Testis (tissue), 5 donors: ENCODE measurements at places on chromosomes 11 and 22. TPM values are rescaled to one million over a fixed set of nuclear protein-coding genes. Genes with fewer than 3 reads are reported as not detected.

- peak; percentile 48 for DNase-seq
Observed at GRCh38 chr11:30586251-30587144, at the start of gene MPPED2. TSS of gene MPPED2 (minus strand) at chr11:30586353. CDS start at chr11:30580373, 5,980 bp downstream.

- no peak for DNase-seq
Observed at GRCh38 chr11:67400942-67401494, 640 bp downstream of the PPP1CA start.

GRCh38 chr11:105332171-105332570 lies 192.6 kb upstream of the CARD18 start:
- DNase-seq, result no peak

GRCh38 chr11:123457187-123457770 lies 27.2 kb downstream of the GRAMD1B start:
- peak; percentile 64 for DNase-seq

- no peak for DNase-seq
Observed at GRCh38 chr11:112166562-112166961, 610 bp upstream of the TEX12 start.

GRCh38 chr11:111185266-111185665 lies 60.3 kb upstream of the POU2AF2 start:
- no peak for DNase-seq

Gene CRYBB1
- 0.80 TPM for polyA plus RNA-seq

Gene C11orf42
- 28.9 TPM for polyA plus RNA-seq

Gene OR5B21
- not detected for polyA plus RNA-seq

Gene SCUBE2
- polyA plus RNA-seq, result 10.5 TPM

- DNase-seq, result no peak
Observed at GRCh38 chr11:85109141-85109540, 518.0 kb downstream of the DLG2 start.

DNA sequence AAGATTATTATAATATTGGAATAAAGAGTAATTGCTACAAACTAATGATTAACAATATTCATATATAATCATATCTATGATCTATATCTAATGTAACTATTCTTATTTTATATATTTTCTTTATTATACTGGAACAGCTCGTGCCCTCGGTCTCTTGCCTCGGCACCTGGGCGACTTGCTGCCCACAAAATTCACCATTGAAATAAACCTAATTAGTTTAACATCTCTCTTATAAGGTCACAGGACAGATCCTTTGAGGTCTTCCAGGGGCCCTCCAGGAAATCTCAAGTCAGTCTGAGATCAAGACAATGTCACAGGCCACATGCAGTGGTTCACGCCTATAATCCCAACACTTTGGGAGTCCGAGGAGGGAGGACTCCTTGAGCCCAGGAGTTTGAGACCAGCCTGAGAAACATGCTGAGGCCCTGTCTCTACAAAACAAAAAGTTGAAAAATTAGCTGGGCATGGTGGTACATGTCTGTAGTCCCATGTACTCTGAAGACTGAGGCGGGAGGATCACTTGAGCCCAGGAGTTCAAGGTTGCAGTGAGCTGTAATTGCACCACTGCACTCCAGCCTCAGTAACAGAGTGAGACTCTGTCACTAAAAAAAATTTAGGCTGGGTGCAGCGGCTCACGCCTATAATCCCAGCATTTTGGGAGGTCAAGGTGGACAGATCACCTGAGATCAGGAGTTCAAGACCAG lies 6.6 kb upstream of the TXNRD2 start:
- DNase-seq, result no peak

Gene DEFB131B
- not detected for polyA plus RNA-seq

- DNase-seq, result peak; percentile 22
Observed at GRCh38 chr22:46068593-46069491, 81.5 kb upstream of the PPARA start.

Gene CNGA4
- 14.4 TPM for polyA plus RNA-seq

Gene GRIA4
- 0.18 TPM for polyA plus RNA-seq

- no peak for DNase-seq
Observed at GRCh38 chr11:44765026-44765595, 38.3 kb downstream of the TSPAN18 start.

Gene APOL1
- 24.4 TPM for polyA plus RNA-seq

- DNase-seq, result no peak
Observed at GRCh38 chr22:16854631-16855030, 29.4 kb upstream of the XKR3 start.

Gene CDC45
- polyA plus RNA-seq, result 47.2 TPM

Gene TMEM132A
- polyA plus RNA-seq, result 17.8 TPM

DNA sequence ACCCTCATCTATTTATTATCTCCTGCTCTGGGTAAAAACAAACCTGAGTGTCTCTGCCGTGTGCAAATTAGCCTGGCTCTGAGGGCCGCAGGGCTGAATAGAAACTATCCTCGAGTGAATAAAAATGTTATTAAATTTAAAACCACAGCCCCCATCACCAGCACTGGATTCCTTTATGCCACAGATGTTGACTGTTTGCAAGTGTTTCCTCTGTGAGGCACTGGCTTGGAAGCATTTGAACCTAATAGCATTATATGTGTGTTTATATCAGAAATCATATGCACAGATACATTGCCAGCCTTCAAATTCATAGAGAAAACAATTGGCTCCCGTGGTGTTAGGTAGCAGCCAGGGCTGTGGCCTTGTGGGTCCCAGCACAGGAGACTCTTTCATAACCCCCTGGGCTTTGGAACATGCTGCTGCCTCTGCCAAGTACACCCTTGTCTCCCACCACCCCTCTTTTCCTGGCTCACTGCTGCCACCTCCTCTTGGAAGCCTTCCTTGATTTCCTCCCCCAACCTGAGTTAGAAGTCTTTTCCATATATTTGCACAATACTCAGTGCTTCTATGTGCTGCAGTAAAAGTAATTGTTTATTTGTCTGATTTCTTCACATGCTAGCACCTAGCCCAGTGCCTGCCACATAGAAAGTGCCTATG lies 294.4 kb downstream of the DDX10 start:
- DNase-seq, result no peak

- DNase-seq, result no peak
Observed at GRCh38 chr11:44507896-44508445, 57.5 kb upstream of the CD82 start.

Gene CSKMT
- polyA plus RNA-seq, result 2.0 TPM

GRCh38 chr22:46443850-46444389 lies 93.5 kb downstream of the CELSR1 start:
- no peak for DNase-seq

Gene C1QTNF5
- polyA plus RNA-seq, result 12.6 TPM

Gene POLR2F
- polyA plus RNA-seq, result 88.7 TPM

GRCh38 chr11:77063407-77063806 lies 3.4 kb upstream of the CAPN5 start:
- DNase-seq, result no peak

Gene RIC3
- 18.7 TPM for polyA plus RNA-seq
